ENCODE measurements at places on chromosomes 6 and 20.

- no peak for DNase-seq
These were observed 443 bp downstream of the RMND1 start for GRCh38 chr6:151451417-151451949.

DNA sequence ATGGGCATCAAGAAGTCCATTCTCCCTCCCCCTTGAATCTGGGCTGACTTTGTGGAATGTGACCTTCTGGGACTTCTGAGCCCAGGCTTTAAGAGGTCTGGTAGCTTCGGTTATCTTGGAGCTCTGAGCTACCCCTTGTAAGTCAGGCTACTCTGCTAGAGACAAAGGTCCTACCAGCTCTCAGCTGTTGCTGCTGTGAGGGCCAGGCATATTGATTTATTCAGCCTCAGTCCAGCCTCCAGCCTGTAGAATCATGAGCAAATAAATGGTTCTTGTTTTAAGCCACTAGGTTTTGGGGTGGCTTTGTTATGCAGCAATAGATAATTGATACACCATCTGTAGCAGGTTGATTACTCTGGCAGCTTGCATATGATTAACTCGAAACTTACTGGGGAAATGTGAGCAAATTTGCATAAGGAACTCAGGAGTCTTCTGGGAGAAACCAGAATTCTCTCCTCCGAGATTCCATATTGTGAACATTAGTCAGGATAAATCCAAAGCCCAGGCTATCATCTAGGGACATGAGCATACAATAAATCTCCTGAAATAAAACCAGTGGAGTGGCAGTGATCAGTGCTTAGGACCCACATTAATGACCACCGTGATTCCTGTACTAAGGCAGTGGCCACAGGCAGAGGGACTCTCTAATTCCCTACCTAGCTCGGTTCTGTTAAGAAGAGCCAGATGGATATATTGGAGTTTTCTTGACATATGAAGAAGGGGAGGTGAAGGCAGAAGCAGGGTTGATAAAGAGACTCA is 336.1 kb downstream of the CDC5L start:
- DNase-seq: no peak

- DNase-seq: no peak
These were observed 59.0 kb downstream of the PSMG4 start for GRCh38 chr6:3317741-3318211.

- DNase-seq: no peak
These were observed 108.5 kb downstream of the ELOVL4 start for GRCh38 chr6:79838851-79839250.

DNA sequence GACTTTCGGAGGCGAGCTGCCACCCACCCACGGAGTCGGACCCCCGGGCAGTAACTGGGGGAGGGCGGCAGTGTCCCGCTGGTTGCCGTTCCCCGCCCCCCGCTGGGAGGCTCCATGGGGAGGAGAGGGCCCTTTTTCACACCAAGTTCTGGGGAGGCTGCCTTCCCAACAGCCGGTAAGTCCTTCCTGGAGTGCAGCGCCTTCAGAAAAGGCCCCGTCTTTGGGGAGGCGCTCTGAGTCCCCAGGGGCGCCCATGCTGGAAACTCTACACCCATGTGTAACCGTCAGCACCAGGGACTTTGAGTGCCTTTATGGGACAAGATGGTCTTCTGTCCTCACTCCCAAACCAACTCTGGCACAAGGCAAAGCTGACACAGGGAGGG is 430 bp upstream of the SOX18 start:
- DNase-seq: no peak

- DNase-seq: peak; percentile 96
These were observed 48.9 kb downstream of the HIVEP1 start for GRCh38 chr6:12060780-12061609.

- DNase-seq: no peak
These were observed 9.6 kb downstream of the DYNLRB1 start for GRCh38 chr20:34525709-34526416.

DNA sequence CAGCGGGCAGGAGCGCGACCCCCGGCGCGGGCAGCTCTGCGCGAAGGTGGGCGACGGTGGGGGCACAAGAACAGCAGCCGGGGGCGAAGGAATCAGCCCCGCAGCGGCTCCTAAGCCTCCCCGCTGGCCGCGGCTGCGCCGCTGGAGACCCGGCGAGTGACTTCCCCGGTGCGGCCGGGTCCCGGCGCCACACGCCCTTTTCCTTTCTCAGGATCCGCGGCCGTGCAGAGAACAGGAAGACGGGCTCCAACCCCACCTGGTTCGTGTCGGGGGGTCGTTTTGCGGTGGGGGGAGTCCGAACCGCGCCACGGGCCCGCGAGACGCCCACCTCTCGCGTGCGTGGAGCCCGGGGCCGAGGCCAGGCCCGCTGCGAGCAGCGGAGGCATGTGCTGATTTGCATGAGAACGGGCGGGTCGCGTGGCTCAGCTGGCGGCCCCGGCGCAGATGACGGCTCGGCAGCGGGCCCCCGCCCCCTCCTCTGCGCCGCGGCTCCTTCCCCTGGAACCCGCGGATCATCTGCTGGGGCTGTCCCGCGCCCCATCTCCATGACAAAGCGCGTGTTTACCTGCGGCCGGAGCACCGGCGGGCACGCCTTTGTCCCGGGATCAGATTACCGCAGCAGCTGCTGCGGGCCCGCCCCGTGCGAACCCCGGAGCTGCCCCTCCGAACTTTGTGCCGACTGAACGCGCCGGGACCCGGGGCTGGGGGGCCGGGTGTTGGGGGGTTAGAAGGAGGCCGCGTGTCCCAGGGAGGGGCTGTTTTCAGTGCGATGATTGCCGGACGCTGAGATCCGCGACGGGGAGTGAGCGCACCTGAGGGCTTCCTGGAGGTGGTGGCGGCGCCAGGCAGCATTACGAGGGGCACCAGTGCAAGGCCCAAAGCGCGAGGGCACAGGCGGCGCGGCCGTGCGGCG is 4.9 kb upstream of the DLL1 start:
- DNase-seq: peak; percentile 56

DNA sequence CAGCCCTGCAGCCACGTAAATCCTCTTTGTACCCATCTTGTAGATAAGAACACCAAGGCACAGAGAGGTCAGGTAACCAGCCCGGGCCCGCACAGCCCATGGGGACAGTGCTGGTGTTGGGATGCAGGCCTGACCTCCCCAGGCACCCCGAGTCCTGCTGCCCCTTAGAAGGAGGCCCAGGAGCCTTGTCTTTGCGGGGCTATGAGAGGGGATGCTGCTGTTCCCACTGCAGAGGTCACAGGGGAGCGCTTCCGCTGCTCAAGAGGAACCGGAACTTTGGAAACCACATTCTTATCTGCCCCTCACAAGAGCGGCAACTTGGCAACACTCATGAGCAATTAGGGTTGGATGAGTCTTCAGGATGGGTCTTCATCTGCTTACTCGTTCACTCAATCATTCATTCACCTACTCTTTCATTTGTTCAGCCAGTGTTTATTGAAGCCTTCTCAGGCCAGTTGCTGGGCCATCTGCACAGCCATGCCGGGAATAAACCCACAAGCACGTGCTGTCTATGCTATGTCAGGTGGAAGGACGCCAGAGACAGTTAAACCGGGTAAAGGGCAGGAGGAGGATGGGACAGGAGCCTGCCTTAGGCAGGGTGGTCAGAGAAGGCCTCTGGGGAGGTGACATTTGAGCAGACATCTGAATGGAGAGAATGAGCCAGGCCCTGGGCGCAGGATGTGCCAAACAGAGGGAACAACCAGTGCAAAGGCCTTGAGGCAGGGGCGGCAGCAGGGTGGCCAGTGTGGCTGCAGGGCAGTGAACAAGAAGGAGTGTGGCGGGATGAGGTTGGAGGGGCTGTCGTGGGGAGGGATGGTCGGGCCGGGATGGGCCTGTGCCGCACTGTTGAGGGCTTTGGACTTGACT is 60.8 kb downstream of the RBM38 start:
- peak; percentile 53 for DNase-seq

DNA sequence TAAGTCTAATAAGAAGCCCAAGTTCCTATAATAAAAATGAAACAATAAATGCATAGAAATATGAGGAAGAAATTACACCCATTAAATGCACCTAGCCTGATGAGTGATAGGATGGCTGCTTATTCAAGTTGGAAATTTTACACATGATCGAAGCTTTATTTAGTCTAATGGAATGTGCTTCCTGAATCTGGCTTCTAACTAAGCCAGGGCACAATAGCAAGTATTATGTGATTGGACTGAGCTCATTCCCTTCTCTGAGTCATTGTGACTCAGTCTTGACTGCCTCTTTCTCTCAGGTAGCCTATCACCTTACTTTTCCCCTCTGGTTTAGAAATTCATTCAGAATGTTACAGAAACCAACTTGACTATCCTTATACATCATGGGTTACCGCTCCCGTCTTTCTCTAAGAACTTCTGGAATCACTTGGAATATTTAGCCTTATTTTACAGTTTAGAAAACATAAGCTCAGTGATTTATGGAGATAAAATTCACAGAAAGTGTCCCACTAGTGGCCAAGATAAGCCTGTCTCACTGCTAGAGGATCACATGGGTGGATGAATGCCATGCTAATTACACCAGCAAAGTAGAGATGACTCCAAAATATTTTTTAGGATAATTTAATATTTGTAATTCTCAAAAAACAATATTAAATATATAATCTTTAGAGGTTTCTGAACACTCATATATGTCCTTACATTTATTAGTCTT is 505.3 kb upstream of the JAG1 start:
- no peak for DNase-seq

DNA sequence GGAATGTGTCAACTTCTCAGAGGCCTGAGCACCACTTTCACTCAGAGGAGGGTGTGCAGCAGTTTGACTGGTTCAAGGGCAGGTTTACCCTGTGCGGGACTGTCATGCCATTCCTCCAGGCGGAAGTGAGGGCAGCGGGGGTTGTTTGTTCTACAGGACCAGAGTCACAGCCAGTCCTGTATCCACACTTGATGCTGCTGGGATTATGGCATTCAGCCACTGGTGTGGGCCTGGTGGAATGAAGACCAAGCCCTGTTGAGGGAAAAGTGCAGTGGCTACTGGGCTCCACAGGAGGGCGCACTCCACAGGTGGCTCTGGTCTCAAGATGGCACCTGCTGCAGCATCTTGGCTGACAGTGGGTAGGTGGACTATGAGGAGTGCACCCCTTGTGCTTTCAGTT is 14.8 kb downstream of the SEMG2 start:
- DNase-seq: peak; percentile 18

DNA sequence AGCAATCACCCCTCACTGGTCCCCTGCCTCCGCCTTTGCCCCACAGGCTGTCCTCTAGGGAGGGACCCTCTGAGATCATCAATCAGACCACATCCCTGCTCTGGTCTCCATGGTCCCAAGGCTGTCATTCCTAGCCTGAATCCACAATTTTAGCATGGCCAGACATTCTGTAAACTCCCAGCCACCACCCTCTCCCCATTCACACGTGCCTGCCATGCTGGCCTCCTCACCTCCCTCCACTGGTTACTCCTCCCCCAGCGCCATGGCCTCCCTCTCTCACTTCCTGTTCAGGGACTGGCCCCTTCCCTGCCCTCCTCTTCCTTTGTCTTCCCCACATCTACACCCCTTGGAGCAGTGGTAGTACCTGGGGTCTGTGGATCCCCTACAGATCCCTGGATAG is 150.7 kb upstream of the MLN start:
- DNase-seq: no peak

DNA sequence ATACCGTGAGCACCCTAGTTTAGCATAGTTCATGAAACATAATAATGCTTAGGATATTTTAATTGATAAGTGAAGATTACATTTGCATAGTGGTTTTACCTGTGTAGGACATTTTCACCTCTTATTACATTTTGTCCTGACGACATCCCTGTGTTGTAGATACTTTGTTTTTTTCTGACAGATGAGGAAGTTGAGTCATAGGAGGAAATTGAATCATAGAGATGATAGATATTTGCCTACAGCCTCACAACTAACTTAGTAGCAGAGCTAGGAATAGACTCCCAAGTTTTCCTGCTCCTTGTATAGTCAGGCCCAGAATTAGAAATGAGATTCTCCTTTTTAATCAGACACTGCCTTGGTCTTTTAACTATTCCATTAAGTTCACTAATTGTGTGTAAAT is 100.5 kb upstream of the SUPT3H start:
- no peak for DNase-seq

GRCh38 chr6:27669295-27669623 is 196.4 kb upstream of the ZNF184 start:
- DNase-seq: peak; percentile 44

DNA sequence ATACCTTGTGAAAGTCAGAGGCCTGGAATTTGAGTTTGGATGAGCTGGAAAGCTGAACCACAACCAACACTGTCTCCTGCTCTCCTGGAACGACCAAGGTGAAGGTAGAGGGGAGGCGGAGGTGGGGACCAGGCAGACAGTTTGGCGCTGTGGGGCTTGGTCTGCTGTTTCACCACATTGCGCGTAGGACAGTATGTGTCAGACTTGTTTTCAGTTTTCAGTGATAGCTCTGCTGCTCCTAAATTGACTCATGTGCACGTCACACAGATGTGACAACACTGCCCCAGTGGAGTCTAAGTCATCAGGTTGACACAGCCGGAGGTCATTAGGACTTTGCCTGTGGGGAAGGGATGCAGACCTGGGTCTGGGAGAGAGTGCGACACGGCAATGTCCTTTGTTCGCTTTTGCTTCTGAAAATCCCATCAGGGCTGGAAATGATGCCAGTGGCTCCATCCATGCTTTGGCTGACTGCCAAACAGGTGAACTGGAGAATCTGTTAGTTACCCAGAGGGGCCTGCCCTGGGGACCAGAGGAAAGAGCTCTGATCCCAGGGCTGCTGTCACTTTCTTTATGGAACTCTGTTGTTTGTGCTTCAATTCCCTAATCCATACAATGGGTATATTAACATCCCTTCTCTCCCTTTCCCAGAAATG is 255.5 kb downstream of the CDC5L start:
- peak; percentile 18 for DNase-seq

- no peak for DNase-seq
These were observed 33.2 kb downstream of the ADGRF5 start for GRCh38 chr6:46888578-46888977.

GRCh38 chr20:24778585-24779031 is 170.5 kb upstream of the CST7 start:
- no peak for DNase-seq

GRCh38 chr6:129513471-129513870 is 196.5 kb downstream of the ARHGAP18 start:
- no peak for DNase-seq

DNA sequence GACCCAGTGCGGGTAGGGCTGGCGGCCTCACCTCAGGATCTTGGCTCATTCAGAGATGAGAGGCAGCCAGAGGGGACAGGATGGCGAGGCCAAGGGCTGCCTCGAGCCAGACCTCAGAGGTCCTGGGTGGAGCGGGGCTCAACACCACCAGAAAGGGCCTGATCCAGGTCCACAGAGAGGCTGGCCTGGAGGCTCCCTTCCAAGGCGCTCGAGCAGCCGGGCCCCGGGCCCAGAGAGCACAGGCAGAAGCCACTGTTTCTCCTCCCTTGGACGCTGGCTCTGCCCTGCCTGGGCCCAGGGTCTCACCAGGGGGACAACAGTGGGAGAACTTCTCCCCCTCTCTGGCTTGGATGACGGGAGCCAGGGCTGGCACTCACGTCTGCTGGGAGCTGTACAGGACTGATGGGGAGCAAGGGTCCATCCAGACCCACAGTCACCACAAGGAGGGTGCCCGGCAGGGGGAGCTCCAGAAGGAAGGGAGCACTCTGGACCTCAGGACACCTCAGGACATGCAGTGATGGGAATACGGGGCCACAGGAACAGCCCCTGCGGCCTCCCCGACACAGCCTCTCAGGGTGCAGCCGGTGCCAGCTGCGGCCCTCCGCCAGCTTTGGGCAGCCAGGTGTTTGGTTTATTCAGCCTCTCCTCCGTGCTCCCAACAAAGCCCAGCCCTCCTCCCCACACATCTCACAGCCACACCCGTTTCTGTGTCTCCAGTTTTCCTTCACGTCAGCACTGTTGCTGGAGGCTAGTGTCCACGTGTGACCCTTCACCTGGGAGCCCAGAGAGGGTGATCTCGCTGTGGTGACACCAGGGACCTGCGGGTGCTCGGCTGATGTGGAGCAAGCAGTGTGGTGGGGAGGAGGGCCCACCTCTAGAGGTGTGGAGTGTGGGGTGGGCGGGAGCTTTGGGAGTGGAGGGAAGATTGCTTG is 8.7 kb downstream of the RPS21 start:
- DNase-seq: no peak
